ENCODE measurements at places on chromosomes 4 and X.

GRCh38 chr4:165810726-165811125 lies 62.3 kb upstream of the TLL1 start:
- DNase-seq, result no peak

- DNase-seq, result no peak
These were observed 40.5 kb downstream of the CLDN34 start for GRCh38 chrX:10007621-10008020.

DNA sequence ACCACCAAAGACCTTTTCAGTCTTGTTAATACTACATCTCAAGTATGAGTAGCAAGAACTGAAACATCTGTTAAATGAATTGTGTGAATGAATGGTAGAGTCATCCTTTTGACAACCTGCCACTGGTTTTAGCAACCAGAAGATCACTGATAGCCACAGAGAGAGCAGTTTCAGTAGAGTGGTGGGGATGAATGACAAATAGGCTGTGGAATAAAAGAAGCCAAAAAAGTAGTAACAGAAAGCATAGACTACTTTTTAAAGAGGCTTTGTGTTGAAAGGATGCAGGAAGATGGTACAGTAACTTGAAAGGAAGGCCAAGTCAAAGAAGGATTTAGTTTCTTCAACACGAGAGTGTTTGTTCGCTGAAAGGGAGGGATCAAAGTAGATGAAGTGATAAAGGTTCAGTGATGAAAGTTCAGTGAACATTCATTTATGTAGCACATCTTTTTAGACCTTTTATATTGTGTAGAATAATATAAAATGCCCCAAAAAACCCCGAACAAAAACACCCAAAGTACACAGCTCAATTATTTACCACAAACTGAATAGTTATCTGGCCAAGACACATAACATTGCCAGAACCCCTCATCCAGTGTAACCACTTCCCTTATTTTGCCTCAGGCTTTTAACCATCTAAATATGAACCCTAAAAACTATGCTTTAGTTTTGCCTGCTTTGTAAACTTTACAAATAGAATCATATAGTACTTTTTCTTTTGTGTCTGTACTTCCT lies 40.1 kb upstream of the EIF1AX start:
- no peak for DNase-seq

- no peak for DNase-seq
These were observed 281.7 kb upstream of the PITX2 start for GRCh38 chr4:110904435-110905065.

GRCh38 chrX:78513971-78514738 lies 145.0 kb downstream of the RTL3 start:
- no peak for DNase-seq
